Astrocyte of the spinal cord (primary cell): ENCODE measurements at places on chromosomes 12 and 14.

DNA sequence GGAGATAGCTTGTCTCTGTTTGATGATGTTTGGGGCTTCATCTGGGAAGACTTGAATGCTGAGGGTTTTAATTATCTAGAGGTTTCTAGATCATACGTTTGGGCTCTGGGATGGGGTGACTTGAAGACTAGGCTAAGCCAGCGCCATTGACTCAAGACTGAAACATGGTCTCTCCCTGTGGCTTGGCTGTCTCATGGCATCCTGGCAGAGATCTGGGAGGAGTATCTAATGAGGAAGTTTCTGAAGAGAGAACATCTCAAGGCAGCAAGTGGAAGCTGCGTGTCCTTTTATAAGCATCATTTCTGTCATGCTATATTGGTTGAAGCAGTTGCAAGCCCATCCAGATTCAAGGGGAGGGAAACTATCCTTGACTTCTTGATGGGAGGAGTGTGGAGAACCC is 104.8 kb downstream of the UNC79 start:
- DNase-seq, result no peak

DNA sequence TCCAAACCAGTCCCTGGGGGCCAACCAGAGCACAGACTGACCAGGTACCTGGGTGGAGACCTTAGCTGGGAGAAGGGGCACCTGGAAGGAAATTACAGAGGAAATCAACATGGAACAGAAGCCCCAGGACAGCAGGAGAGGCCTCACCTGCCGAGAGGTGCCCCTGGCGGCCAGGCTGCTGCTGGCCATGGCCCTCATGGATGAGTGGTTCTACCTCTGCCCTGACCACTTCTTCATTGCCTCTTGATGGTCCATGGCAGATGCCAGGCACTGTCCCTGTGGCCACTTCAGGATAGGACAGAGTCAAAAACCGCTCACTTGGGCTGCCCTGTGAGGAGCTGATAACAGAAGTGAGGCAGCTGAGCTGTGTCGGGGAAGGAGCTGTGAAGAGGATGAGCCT is 73.1 kb upstream of the GNG2 start:
- DNase-seq, result no peak

DNA sequence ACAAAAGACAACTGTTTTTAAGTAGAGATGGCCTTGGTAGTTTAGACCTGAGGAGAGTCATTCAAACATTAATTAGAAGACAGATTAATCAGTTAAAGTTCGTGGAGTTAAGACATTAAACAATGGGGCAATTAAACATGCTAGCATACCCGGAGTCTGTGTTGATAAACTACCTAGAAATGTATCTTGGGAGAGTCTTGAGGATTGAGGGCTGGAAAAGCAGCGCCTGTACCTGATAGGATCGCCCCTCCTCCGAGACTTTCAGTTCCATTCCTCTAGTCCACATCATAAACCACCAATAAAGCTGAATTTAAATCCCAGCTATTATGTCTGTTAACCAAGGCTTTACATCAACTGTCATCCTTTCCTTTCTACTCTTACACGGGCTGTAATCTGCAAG is 1.0 kb upstream of the KRAS start:
- no peak for DNase-seq

GRCh38 chr12:78571953-78572352 is 292.6 kb upstream of the SYT1 start:
- no peak for DNase-seq

- no peak for DNase-seq
Observed at GRCh38 chr14:90277581-90278198, 21.3 kb downstream of the PSMC1 start.
